Activated CD4-positive, CD25-positive, alpha-beta regulatory T cell (primary cell): ENCODE measurements at places on chromosomes 5 and 9.
A peak's percentile ranks its signal among the peaks of the same experiment; 100 is the strongest.

- DNase-seq = no peak
These were observed 60.5 kb upstream of the CD180 start for GRCh38 chr5:67257077-67257476.

DNA sequence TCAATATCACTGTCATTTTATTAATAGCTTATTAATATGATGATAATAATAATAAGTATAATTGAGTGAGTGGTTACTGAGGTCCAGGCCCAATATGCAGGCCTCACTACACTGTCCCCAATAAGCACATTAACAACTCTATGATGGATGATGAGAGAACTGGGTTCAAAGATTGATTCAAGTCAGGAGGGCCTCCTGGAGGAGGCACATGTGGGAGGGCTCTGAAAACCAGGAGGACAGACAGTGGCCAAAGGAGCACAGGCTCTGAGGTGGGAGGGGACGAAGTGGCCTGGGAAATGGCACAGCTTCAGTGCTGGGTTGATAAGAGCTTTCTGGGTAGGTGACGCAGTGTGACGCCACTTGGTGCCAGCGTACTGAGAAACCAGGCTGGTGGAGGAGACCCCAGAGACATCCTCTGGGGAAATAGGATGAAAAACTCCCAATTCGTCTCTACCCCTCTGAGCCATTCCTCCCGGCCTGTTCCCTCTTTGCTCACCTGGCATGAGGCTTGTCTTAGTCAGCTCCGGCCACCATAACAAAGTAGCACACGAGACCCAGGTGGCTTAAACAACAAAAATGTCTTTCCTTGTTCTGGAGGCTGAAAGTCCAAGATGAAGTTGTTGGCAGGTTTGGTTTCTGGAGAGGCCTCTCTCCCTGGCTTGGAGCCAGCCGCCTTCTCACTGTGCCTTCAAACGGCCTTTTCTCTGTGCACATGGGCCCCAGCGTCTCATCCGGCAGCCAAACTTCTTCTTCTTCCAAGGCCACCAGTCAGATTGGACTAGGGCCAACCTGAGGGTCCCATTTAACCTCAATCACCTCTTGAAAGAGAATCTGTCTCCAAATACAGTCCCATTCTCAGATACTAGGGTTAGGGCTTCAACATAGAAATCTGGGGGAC, 31.6 kb downstream of the NTNG2 start:
- DNase-seq = no peak

DNA sequence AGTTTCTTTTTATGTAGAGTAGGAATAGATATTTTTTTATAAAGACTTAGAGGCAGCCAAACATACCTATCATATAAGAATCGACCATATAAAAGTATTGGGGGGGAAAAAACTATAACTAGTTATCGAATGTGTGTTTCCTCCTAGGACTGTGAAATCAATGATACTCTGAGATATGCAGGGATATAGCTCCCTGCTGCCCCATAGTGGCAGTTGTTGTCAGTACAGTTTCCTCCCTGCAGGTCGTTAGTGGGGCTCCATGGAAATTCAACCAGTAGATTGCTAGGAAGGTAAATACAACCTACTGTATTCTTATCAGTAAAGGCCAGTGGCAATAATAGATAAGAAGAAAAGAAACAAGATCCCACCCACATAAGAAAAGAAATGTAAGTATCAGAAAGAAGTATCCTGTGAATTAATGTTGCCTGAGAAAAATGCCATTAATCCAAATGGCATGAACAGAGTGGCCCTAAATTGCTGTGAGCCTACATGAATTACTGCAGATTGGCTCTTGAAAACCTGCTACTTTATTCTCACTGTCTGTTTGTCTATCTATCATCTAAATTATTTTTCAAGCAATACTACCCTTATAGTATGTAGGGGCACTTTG, 136.9 kb upstream of the FBN2 start:
- no peak for DNase-seq

GRCh38 chr5:9699681-9700080, 69.5 kb upstream of the TAS2R1 start:
- no peak for DNase-seq

DNA sequence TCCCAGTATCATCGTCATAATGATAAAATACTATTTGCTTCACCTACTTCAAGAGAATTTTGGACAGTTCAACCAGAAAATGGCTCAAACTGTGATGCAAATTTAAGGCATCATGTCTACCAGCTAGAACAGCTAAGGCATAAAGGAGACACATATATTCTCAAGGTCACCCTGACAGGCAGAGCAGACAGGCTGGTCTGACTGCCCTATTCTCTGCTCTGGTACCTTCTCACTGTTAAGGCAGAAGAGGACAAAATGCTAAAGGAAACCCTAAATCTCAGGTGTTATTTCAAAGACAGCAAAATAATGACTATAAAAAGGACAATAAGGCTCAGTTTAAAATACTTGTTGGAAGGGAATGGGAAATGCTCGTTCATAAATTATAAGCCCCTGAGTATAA, 87.2 kb downstream of the MRPS27 start:
- DNase-seq = no peak

DNA sequence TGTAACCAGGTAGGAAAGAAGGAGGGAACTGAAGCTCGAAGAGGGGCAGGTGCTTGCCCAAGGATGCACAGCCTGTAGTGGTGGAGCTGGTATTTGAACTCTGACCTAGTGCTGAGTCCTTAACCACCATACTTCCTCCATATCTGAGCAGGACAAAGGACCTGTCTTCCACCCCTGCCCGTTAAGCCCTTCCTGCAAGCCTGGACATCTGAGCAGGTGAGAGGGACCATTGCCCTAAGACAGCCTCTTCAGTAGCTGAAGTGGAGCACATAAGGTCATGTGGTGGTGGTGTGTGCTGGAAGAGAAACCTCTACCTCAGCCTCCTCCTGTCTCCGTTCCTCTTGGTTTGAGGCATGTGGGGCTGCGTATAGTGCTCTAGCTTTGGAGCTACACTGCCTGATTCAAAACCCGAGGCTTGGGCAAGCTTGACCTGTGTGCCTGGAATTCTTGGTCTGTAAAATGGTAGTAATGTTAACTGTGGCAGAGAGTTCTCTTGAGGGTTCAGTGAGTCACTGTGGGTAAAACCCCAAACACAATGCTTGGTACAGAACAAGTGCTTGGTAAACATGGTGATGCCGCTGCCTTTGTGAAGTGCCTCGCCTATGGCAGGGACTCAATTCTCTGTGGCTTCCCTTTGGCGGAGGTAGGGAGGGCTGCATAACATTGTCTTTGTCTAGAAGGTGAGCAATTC, 7.4 kb downstream of the GALNT10 start:
- peak; percentile 16 for DNase-seq

DNA sequence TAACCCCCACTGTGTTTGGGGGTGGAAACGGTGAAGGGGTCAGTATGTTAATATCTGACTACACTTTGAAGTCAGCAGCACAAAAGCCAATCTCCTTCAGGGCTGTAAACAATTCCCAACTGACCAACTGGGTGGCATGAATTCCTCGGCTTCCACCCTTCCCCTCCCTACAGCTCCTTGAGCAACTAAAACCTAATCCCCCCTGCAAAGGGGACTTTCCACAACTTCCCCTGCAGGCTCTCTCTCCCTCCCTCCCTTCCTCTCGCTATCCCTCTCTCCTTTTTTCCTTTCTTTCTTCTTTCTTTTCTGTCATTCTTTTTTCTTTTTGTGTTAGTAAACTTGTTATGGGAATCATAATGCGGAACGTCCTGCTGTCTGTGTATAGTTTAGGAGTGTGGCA, 65.1 kb upstream of the PTCH1 start:
- no peak for DNase-seq

DNA sequence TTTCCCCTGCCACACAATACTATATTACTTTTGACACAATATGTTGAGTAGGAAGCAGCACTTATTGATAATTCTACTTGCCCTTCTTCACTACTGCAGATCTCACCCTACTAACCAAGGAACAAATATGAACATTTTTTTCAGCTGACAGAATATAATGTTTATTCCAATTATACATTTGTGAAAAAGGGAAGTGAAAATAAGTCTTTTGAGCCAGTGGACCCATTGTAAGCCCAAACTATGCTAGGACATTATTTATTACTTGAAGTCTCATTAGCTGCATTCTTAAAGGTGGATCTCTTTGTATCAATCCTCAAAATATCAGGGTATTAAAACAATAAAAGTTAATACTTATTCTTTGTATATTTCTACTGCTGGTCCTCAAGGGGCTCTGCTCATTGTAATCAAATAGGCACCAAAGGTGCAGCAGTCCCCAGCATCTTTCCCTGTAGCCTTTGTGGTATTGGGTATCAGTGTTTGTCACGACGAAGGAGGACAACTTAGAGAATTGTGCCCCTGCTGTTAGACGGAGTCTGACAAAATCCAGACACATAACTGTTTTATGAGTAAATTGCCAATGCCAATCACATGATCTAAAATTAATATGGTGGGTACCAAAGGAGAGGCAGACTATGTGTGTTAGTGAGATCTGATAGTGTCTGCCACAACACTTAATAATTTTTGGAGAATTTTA, 453.5 kb upstream of the CDH9 start:
- no peak for DNase-seq
